ENCODE measurements at places on chromosomes 7 and 10. TPM values are rescaled to one million over a fixed set of nuclear protein-coding genes. Genes with fewer than 3 reads are reported as not detected.

TEX36 gene
- not detected for total RNA-seq

VWA2 gene
- total RNA-seq: 3.2 TPM

PARD3 gene
- total RNA-seq: 76.4 TPM

CRYGN gene
- total RNA-seq: not detected

UPP1 gene
- 16.8 TPM for total RNA-seq

TMEM168 gene
- total RNA-seq: 28.1 TPM

OR2A42 gene
- under 0.01 TPM for total RNA-seq

GARS1 gene
- total RNA-seq: 114 TPM

INMT gene
- 0.23 TPM for total RNA-seq

GPR85 gene
- total RNA-seq: 106 TPM

ACSL5 gene
- 2.3 TPM for total RNA-seq

PTF1A gene
- total RNA-seq: not detected
